ENCODE measurements at places on chromosomes 4 and X. TPM values are rescaled to one million over a fixed set of nuclear protein-coding genes. Genes with fewer than 3 reads are reported as not detected.

The TRIM2 gene
- total RNA-seq = 167 TPM

DNA sequence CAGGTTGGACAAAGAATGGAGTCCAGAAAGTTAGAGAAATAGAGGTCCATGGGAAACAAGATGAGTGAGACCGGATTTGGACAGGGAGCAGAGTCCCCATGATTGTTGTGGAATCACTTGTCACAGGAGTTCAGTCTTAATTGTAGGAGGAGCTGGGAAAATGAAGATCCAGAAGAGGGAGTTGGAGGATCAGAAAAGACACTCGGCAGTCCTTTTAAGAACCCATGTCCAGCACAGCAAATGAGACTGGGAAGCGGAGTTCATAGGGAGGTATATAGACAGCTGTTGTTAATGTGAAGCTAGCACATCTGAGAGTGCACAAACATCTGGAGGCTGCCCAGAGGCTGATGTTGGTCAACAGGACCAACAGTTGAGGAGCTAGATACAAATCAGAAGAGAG, 111.4 kb upstream of the RXFP1 start:
- DNase-seq = no peak

DNA sequence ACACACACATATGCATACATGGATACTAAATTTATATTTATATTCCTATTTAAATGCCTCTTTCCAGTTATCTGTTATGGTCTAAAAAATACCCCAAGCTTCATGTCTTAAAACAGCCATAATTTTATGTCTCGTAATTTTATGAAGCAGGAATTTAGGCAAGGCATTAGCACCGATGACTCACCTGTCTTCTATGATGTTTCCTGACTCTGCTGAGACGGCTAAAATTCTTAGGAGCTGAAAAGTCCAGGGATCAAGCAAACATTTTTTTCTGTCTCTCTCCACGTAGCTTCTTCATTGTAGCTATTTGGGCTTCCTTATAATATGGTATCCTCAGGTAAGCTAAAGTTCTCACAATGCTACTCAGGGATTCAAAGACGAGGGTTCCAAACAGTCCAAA, 930.3 kb downstream of the STIM2 start:
- DNase-seq = no peak

- no peak for DNase-seq
These were observed 429.8 kb downstream of the BCOR start for GRCh38 chrX:39667736-39668482.

- no peak for DNase-seq
These were observed 79.2 kb downstream of the FBXO8 start for GRCh38 chr4:174204164-174204831.

DNA sequence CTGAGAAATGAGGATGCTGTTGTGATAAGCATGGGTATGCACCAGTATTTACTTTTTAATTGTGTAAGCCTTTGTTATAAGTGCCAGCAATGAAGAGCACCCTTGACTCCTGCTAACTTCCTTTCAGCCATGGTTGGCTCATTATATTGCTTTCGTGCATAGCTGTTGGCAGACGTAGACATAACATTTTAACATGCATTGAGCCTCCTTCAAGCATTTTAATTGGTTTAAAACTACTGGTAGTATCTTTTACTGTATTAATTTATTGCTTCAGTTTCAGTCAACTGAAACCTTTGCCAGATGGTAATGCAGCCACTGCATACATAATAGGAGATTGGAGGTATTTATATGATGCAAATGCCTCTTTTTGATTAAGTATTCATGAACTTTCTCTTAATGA, 1285.4 kb downstream of the PCDH18 start:
- DNase-seq = no peak

GRCh38 chr4:151407018-151407417, 2.0 kb upstream of the FHIP1A start:
- DNase-seq = no peak
